IMR-90 (cell line): ENCODE measurements at places on chromosomes 16 and 17. TPM values are rescaled to one million over a fixed set of nuclear protein-coding genes. Genes with fewer than 3 reads are reported as not detected.

DNA sequence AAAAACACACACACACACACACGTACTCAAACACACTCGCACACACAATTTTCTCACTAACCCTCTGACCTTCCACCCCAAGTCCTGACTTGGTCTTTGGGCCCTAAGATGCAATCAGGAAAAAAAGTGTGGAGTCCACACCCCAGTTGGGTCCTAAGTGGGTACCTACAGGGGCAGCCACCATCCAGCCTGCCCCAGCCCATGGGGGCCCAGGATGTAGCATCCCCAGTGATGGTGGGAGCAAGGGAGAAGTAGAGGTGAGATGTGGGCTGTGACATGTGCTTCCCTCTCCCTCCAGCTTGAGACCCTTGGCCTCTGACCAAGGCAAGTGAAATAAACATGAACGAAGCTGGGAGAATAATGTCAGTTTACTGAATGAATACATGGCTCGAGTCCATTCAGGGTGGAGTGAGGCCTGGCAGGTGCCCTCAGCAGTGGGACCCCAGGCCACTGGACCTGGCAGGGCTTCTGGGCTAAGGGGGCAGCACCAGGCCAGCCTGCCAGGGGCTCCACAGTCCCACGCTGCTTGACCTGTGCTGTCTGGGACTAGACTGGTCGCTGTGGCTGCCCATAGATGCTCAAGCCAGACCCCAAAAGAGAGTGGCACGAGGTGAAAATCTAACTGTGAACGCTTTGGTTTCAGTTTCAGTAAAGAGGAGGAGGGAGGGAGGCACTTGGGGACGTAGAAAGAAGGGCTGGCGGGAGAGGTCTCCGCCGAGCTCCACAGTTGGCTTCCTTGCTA, 73.7 kb downstream of the MRC2 start:
- DNase-seq, result no peak

HS3ST3B1 gene
- total RNA-seq, result 4.3 and 5.8 TPM in 2 replicates

GRCh38 chr17:28718333-28719020, 809 bp upstream of the RAB34 start:
- no peak for DNase-seq

- no peak for DNase-seq
Measured at GRCh38 chr17:77105706-77106105, 35.1 kb upstream of the SEC14L1 start.
